ENCODE measurements at places on chromosomes 2 and 18.

DNA sequence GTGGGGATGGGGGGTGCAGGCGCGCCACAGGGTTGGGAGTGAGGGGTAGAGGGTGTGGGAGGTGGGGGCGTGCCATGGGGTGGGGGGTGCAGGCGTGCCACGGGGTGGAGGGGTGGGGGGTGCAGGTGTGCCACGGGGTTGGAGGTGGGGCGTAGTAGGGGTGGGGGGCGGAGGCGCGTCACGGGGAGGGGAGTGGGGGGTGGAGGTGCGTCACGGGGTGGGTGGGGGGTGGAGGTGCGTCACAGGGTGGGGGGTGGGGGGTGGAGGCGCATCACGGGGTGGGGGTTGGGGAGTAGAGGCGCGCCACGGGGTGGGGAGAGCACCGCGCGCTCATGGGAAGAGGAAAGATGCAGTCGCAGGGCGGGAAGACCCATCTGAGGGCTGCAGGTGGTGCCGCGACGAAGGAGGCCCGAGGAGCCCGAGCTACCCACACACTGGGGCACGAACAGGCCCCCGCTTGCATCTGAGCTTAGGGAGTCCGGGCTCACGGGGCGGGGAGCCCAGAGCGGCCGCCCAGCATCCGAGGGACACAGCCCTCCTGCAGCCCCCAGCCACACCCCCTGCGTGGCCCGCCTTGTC, 37.5 kb downstream of the SNED1 start:
- no peak for DNase-seq

- no peak for DNase-seq
Observed at GRCh38 chr2:98478907-98479306, 34.2 kb downstream of the INPP4A start.

GRCh38 chr2:11305958-11306357, 38.5 kb downstream of the ROCK2 start:
- DNase-seq: no peak

DNA sequence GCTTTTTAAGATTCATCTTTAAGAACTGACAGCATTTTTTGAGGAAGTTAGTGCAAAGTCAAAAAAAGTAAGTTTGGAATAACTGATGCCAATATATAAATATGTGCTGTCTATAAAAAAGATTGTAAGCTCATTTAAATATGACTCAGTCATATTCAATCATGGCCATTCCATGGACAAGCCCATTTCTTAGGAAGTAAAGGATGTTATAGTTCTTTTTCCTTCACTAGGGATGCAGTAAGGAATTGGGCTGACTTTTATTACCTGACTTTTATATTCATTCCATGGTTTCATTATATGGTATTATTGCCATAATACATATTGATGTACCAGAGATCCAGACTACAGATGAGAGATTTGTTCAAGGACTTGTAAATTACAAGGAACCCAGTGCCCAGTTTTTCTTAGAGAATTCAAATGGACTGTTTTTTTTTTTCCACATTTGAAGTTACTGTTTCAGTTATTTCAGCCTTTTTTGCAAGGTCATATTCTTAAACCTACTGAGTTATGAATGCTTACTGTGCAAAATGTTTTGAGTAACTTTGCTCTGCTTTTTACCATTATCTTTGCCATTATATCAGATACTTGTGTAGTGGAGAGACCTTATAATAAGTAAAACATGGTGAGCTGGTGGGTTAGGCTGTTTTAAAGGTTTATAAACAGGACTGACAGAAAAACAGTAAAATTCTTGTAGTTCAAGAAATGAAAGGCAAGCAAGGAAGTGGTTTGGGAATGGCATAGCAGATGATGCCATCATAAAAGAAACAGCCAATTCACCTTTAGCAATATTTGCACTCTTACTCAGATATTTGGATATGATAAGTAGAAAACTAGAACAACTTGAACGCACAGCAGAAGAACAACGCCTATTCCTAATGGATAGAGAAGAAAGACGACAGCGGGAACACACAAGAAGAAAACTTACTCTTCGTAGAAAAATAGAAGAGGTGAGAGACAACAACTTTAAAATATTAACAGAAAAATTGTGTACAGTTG, 7.6 kb downstream of the FSIP2 start:
- DNase-seq: no peak

DNA sequence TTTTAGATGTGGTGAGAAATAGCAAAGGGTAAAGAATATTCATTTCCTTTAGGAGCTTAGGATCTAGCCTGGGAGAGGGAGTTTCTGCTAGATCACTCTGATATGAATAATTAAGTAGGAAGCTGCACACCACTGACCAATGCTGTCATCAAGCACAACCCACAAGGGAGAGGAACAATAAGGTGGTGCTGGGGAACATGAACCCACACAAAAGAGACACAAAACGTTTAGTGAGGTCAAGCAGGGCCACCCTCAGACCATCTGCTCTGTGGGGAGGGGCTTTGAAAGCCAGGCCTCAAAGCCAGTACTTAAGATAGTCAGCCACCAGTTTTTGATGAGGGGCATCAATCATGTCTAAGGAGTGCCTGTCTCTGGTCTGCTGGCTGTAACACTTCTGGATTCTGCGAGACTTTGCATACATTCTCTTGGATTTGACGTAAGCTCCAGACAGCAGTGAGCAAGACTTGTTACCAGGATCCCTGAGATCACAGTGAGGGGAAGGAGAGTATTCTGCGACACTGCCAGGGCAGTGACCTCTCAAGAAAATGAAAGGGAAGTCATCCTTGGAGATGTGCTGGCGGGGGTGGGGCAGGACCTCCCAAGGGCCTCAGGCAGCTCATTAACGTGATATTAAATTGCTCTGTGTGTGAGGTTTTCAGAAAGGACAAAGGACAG, 127.0 kb downstream of the CCBE1 start:
- peak; percentile 31 for DNase-seq

DNA sequence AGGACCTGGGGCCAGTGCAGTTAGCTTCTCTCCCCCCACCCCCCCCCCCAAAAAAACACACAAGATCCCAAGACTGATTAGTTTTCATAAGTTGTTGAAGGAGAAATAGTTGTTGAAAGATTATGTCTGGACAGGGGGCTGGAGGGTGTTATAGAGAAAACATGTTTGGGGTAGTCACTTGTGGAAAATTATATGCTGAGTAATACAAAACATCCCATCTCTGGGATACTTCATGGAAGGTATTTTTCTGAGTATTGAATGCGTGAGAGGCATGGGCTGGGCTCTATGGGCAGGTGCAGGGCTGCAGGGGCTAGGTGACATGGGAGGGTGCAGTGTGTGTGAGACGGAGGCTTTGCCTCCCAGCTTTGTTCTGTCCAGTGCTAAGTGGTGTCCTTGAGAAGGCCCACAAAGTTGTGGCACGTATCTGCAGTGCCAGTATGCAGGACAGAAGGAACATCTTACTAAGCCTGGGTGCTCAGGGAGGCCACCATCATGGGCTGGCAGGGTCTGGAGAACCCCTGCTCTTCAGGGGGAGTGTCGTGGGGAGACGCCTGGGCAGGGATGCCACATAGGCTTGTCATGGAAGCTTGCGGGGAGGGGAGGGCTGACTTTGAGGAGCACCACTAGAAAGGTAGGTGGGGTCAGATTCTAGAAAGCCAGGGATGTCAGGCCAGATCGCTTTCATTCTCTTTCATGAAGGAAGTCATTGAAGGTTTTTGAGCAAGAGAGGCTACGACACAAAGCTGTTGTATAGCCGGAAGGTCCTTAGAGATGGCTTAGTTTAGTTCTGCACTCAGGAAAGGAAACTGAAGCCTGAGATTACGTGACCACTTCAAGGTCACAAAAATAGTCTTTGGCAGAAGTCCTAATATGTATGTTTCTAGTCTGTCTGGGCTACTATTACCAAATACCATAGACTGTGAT, 232.0 kb downstream of the LDLRAD4 start:
- DNase-seq: no peak

DNA sequence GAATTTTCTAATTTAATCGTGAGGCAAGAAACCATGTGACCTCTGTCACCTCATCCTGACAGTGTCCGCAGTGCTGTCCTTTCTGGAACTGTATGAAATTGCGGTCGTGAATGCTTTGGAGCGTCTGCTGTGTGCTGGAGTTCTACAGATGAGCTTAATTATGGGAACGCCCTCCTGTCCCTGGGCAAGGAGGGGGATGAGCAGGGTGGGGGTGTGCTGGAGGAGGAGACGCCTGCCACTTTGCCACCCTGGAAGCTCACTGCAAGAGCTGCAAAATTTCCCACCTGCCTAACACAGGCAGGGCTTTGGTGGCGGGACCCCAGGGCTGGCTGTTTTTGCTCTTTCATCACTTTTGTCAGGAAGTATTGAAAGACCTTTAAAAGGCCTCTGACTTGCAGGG, 6.5 kb downstream of the LPIN1 start:
- peak; percentile 37 for DNase-seq

DNA sequence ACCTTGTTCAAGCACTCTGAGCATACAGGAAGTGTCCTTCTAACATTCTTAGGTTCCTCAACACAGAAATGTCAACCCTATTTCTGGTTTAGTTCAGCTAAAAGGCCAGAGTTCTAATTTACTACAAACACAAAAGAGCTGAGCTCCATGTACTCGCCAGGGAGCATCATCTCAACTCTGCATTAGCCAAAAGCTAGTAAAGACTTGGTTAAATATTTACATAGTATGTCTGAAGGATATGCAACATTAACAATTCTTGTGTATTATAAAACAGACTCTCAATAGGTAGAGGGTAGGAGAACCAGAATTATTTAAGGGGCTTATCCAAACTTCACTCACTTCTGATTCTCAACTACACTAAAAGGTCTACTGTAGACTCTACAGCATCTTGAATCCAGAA, 154.6 kb downstream of the THADA start:
- no peak for DNase-seq

DNA sequence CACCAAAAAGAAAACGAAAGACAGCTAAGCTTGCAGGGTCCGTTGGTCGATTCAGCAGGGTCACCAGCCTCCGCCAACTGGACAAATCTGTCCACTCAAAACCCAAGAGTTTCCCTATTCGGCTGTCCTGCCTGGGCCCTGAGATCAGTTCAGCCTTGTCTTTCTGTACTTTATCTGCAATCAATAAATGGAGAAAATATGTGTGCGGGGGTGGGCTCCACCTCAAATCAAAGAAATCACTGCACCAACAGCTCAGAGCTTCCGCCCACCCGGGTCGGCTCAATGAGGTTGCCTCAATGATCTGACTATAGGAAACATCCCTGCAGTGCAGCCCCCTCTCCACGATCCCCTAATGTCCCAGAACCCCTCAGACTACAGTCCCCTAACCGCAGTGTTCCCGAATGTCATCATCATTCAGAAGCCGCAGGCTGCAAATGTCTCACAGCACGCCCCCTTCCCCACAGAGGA, 447 bp downstream of the GGCX start:
- DNase-seq: no peak

DNA sequence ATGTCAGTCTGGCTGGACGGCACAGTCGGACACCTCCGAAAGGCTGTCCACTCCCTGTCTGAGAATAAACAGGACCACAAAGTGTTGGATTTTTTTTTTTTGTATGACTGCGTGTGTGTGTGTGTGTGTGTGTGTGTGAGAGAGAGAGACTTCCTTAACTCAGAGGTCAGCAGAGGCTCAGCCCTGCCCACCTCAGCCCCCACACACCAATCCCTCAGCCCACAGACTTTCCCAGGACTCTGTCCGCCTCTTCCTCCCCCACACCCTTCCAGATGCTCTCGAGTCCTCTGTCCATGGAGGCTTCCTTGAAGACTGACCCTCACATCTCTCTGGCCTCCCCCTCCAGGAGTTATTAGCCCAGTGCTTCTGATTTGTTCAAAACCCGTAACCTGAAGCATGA, 147.3 kb downstream of the BCL11A start:
- DNase-seq: peak; percentile 32

DNA sequence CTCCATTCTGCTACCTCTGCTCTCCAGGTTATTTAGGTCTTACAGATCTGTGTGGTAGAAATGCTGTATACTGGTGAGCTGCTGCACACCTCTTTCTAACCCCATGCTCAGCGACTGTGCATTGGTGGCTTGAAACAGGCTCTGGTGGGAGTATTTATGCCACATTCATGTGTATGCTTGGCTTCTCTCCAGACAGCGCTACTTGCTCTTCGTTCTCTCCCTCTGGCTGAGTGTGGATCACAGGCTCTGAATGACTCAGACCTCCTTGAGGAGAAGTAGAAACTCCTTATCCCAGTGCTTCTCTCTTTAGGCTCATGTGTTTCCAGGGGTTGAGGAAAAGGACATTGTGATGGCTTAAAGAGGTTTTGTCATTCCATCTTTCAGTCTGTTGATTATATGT, 54.9 kb downstream of the FHOD3 start:
- peak; percentile 96 for DNase-seq

GRCh38 chr2:220191737-220192136, 564.3 kb downstream of the SLC4A3 start:
- no peak for DNase-seq

DNA sequence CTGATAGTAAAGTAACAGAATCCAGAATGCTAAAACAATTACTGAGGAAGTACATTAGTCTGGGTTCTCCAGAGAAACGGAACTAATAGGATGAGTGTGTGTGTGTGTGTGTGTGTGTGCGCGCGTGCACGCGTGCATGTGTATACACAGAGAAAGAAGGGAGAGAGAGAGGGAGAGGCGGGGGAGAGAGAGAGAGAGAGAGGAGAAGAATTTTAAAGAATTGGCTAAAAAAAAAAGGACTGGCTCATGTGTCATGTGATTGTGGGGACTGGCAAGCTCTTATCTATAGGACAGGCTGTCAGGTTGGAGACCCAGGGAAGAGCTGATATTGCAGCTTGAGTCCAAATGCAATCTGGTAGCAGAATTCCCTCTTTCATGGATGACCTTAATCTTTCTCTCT, 976.2 kb upstream of the CDH2 start:
- DNase-seq: peak; percentile 20

DNA sequence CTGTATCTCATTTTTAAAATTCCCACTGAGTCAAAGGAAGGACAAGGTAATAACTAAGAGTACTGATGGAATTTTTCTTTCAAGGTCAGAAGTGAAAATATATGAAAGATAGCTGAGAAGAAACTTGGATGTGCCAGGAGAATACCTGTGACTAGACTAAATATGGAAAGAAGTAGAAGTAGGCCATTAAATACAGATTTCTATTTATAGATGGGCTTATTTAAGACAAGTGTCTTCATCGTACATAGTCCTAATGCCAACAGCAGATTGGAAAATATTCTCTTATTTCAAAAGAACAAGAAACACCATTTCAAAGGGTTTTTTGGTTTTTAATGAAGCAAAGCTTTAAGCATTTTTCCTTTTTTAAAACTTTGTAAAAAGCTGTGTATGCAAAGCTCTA, 22.0 kb downstream of the UGP2 start:
- DNase-seq: no peak

DNA sequence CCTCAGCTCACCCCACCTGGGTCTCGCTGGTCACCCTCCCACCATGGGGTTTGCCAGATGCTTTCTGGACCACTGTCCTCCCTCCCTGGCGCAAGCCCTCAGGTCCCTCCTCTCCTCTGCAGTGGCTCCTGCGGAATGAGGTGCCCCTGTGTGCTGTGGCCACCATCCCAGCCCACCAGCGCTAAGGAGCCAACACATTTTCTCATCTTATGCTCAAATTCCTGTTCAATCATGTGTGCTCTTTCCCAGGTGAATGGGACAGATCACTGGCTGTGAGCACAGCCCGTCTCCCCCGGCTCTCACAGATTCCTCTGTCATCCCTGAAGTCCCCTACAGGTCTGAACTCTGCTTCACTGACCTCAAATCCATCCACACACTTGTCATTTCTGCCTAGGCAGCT, 15.2 kb upstream of the CCDC74B start:
- DNase-seq: no peak
